ENCODE measurements at places on chromosomes 4 and X.

DNA sequence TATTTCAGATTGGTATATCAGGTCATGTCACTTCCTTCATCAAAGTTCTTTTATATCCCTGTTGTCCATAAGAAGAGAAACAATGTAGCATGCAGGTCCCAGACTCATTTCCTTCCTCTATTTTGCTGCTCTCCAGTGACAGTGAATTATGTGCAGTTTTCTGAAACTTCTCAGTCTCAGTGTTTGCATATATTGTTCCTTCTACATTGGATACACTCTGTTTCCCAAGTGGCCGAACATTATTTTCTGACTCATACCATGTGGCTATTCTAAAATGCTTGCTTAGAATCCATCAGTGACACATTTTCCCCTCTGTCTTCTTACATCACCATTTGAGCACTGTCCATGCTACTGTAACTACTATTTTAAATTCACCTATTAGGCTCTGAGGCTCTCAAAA, 305.7 kb downstream of the PDHA2 start:
- DNase-seq: no peak

- DNase-seq: no peak
Measured at GRCh38 chr4:145587088-145587754, 32.0 kb upstream of the MMAA start.

GRCh38 chr4:112747036-112747435, 110.1 kb downstream of the LARP7 start:
- no peak for DNase-seq

DNA sequence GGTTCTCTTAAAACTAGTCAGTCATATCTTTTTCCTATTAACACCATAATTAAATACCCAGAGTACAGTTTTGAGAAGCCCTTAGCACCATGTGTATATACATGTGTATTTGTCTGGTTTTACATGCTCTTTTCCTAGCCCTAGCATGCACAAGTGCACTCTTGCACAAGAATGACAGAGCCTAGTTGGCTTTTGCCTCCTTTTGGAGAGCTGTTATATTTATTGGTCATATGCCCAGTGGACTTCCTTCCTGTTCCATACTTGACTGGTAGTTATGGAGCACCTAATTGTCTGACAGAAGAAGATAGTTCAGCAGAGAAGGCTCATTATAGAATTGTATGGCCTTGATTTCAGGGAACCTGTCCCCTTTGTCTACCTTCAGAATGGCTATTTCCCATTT, 155.6 kb downstream of the ARX start:
- no peak for DNase-seq

DNA sequence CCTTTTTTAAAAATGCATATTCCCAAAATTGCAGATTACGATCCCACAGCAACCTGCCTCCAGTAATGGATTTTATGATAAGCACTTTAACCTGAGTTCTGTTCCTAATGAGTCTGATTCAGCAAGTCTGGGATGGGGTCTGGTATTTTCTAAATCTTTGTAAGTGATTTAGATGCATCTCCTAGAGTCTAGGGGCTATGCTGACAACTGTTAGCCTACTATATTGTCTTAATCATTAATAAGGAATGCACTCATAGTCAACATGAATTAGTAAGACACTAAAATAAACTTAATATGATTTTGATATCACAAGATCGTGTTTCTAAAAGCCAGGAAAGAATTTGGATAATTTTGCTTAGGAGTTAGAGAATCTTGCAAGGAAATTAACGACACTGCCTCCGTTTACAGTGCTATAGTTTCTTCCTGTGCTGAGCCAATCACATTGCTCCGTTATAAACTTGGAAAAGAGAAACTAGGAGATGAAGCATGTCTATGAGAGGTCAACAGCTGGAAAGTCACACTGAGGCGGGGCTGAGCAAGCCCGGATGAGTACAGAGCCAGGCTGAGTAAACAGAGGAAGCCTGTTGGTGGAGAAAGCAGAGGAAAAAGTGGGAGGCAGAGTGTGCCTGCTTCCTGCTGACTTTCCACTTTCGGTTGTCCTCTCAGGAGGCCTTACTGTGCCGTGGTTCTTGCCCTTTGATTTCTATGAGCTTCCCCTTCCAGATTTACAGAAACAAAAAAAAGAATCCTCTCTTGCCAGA, 5.4 kb downstream of the SCARB2 start:
- DNase-seq: peak; percentile 82

DNA sequence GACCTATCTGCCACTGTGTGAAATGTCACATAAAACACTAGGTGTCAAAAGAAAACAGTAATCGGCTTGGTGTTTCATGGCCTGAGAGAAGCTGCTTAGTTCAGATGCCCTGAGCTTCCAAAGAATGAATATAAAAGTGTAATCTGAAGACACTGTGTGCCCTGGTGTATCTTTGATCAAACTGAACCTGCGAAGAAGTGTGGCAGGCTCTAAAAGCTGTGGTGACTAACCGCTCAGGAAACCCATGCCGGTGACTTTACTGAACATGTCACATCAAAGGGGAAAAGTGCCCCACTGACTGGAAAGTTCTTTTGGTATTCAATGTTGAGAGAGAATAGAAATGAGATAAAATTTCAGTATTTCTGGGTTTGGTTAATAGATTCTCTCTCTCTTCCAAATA, 89.1 kb downstream of the CLCN4 start:
- no peak for DNase-seq

Measured in cardiac septum (tissue), 1 donor.